ENCODE measurements at places on chromosomes 4 and X.

- DNase-seq: no peak
Observed at GRCh38 chr4:43089730-43090129, 197.2 kb downstream of the GRXCR1 start.

DNA sequence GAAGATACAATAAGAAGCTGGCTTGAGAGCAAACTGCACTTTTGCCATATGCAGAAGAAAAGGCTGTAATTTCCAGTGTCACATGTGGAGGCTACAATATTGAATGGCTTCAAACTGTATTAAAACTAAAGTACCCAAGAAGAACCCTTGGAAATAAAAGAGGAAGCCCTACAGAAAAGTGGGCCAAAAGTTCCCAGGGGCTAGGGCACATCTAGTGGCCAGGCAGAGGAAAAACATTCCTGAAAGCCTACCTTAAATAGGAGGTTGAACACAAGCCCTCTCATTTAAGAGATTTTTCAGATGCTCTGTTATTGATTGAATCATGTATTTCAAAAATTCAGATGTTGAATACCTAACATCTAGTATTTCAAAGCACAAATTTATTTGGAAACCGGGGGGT lies 40.6 kb upstream of the PRDX4 start:
- DNase-seq: no peak

DNA sequence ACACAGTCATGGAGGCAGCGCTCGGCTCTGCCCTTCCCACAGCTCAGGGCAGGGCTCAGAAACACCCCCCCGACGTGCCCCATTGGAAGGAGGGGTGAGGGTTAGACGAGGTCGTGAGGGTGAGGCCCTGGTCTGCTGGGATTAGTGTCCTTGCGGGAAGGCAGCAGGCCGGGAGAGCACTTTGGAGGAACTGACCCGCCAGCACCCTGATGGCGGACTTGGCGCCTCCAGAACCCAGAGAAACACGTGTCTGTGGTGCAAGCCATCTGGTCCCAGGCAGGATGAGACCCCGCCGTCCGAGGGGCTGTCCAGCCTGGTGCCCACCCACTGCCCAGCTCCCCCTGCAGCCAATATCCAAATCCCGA lies 26.3 kb downstream of the TACC3 start:
- no peak for DNase-seq

DNA sequence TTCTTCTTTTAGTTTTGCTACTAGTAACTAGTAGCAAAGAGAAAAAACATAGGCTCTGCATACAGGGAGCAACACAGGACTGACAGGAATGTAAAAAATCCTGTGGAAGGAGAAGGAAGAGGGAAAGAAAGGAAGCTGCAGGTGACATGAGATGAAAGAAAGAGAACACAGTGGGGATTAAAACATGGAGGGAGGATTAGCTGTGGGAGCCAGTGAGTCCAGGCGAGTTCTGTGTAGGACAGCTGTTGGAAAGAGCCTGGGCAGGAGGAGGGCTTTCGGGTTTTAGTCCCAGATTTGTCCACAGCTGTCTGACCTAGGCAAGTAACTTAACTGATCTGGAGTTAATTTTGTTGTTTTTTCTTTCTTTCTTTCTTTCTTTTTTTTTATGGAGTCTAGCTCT lies 21.6 kb downstream of the CCNG2 start:
- DNase-seq: peak; percentile 55

GRCh38 chr4:6905516-6906445 lies 3.8 kb upstream of the TBC1D14 start:
- no peak for DNase-seq

- no peak for DNase-seq
Observed at GRCh38 chr4:85600501-85600900, 125.6 kb downstream of the ARHGAP24 start.

DNA sequence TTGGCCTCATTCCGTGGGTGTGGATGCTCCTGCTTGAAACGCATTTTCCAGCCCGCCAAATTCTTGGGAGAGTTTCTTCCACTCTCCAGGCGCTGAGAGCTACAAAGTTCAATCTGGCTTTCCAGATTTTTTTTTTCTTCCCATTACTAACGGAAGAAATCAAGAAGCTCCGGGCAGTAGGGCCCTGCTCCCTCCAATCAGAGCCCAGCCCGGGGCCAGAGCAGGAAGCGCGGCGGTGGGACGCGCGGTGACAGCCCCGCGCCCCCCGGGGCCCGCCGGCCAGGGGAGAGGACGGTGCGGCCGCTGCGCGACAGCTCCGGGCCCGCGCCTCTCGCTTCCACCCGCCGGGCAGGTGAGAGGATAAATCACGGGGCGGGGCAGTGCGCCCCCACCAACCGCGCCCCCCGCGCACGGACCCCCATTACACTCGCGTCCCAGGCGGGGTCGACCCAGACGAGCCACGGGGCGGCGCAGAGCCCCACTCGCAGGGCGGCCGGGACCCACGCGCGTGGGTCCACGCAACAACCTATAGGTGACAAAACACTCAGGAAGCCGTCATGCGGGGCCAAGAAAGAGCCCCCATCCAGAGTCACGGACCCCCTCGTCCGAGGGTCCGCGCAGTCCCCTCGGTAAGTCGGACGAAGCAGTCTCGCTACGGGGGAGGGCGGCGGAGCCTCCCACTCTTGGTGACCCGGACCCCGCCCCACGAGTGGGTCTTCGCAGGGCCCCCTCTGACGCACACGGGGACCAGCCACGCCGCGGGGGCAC lies 868 bp downstream of the AFAP1 start:
- DNase-seq: peak; percentile 68

- no peak for DNase-seq
Observed at GRCh38 chr4:121272526-121272925, 108.3 kb downstream of the QRFPR start.

- DNase-seq: no peak
Observed at GRCh38 chr4:123667496-123667895, 270.9 kb downstream of the SPRY1 start.

DNA sequence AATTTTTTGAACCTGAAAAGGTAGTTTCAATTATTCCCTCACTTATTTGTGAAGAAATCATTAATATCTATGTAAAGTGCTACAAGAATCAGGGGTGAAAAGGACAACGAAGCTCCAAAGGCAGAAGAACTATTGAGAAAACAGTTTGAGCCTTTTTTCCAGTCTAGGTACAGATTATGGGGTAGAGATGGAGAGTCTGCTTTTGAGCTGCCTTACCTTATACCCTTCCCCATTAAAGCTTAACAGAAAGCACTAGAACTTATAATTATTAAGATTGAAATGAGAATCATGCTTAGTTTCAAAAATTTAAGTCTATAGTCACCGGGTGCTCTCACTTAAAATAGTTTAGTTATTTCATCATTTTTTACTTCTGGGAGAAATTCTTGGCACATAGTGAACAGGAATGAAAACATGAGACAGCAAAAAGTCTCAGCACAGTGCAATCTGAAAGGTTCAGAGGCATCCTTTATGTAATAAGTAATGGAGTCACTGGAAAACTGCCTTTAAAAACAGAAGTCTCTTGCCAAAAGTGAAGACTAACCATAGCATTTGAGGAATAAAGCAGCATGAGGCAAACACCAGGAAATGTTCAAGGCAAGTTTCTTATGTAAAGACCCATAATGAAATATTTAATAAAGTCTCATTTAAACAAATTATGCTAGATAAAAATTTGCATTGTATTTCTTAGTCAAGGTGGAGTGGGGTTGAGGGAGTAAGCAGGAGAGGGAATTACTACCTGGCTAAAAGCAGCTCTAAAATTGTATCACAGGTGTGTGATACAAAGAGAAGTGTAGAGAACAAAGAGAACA lies 5.1 kb upstream of the DCLK2 start:
- no peak for DNase-seq

DNA sequence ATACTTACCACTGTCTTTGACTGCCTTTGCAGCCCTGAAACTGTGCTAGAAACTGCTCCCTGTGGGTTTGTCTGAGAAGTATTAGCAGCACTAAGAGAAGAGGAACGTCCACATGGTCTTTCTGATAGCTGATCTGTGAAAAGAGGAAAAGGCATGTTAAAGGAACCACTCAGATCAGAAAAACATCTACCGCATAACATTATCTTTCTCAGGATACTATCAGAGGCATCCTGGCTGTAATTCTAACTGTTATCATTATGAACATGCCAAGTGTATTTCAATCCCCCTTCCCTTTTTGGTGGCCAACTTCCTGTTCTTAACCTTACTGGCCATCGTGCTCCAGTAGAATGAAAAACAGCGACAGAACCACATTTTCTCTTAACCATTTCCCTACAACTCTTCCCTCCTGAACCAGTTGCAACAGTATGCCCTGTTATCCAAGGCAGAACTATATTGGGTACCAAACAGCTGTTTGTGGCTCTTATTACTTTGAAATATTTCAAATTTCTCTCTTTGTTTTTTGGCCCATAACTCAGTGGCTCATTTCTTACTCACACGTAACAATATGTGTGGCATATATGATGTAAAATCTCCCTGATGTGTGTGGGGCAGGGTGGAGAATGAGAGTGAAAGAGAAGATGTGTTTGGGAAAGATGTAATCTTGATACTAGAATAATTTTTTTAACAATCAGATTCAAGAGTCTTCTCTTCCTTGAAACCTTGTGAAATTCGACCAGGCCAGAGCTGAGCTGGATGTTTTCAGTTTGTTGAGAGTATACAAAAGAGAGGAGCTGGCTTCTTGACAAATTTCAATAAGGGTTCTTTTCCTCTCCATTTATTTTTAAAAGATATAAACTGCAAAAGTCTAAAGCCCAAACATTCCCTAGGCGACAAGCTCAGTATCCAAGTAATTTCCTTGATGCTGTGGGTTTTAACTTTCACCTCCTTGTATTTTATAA lies 35.2 kb downstream of the ARHGEF6 start:
- no peak for DNase-seq

DNA sequence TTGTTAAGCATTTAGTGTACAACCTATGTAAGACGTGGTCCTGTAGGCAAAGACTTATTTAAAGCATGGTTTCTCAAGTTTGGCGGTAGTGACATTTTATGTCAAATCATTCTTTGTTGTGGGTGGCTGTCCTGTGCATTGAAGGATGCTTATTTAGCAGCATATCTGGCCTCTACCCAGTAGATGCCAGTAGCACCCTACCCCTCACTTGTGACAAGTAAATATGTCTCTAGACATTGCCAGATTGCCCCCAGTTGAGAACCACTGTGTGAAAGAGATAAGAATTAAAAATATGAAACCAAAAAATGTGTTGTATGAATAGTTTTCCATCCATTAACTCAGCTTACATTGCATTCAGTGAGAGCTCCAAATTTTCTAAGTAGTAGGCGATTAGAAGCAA lies 25.5 kb downstream of the MMAA start:
- no peak for DNase-seq

DNA sequence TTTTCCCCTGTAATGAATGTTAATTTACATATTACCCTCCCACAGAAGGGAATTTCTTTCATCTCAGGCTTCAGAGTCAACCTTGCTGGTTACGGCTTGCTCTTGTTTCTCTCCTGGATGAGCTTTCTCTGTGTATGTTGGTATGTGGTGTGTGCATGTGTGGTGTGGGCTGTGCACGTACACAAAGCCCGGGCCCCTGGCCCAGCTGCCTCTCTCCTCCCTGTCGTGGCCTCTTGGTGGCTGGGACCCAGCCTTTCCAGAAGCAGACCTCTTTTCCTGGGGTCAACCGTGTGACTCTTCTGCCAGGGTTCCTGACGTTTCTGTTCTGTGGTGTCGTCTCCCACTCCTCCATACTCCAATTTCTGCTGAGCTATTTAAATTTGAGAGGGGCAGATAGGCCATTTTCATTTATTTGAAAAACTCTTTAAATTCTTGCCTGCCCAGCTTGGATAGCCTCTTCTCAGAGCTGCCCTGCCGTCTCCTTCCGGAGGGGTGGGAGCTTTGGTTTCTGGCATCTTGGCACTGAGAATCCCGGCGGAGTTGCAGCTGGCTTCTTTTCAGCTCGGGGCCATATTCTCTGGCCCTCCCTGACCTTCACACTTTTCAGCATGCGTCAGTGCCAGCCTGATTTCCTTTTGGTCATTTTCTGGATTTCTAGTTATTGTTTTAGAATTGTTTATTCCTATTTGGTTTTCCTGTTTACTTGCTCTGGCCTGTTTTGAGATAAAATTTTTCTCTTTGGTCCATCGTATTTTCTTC lies 25.1 kb downstream of the FHDC1 start:
- DNase-seq: no peak

DNA sequence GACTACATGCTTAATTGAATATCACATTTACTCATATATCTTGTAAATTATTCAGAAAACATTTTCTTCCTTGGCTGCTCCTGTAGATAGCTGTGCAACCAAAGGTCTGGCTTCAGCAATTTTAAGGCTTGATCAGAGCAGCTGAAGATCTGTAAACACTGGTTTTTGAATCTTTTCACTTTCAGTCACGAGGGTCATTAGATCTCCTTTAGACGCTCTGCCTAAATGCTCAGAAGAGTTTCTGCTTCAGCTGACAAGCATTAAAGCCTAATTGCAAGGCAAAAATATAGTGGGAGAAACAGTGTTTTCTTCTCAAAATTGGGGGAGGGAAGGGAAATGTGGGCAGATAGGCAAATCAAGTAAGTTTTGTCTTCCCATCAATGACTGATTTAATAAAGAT lies 25.7 kb downstream of the TRPC5 start:
- DNase-seq: no peak

GRCh38 chr4:98284640-98285046 lies 23.5 kb downstream of the RAP1GDS1 start:
- peak; percentile 34 for DNase-seq

DNA sequence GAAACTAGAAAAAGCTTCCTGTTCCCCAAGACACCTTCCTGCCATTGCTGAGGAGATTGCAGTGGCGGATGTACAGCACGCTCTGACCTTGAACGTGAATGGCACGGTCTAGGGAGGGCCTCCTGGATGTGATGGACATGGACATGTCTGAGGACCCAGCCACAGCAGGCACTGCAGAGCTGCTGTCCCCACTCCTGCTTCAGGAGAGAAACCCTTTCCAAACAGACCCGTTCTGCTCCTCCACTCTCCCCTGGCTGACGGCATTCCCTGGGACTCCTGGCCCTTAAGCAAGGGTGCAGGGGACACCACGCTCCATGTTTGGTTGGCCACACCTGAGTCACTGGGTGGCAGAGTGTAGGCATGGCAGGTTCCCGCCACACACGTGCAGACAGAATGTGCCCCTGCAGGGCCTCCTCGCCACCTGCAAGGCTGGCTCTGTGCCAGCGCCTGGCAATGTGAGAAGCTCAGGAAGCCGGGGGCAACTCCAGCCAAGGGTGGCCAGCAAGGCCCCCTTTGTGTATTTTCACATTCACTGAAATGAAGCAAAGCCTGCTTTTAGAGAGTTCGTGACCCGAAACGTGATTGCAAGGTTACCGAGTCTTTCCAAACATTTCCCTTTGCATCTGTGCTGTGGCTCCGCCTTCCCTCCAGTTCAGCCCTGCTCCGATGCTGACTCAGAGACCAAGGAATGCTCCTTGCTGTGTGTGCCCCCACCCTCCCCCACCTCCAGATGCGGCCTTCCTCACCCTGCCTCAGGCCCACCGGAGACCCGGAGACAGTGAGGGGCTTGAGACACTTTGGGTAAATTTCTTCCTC lies 46.1 kb downstream of the HTRA3 start:
- DNase-seq: no peak

DNA sequence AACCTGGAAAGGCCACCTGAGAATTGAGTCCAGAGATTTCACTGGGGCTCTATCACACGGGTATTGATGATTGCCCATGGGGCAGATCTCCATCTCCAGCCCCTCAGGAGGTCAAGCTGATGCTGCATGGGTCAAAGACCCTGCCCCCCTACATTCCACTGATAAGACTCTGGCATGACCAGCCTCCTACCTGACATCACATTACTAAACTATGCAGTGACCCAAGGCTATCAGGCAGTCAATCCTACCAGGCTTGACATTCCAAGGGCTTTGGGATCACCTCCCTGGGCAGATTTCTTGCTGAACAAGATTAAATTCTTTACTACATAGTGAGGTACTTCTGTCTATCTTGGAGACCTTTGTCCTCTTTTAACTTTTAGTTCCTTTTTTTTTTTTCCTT lies 192.7 kb upstream of the STS start:
- no peak for DNase-seq
